Panc1 (cell line): ENCODE measurements at places on chromosomes 12 and 14. TPM values are rescaled to one million over a fixed set of nuclear protein-coding genes. Genes with fewer than 3 reads are reported as not detected.

GRCh38 chr14:25086821-25087396 lies 37.0 kb upstream of the STXBP6 start:
- H3K4me3 ChIP-seq: no peak overlapping the region
- H3K36me3 ChIP-seq: no peaks in the 10 kb centered on the region
- H3K4me1 ChIP-seq: no peaks in the 10 kb centered on the region
- DNase-seq: no peak
- H3K27ac ChIP-seq: no peak overlapping the region
- H3K27me3 ChIP-seq: no peaks in the 10 kb centered on the region

DNA sequence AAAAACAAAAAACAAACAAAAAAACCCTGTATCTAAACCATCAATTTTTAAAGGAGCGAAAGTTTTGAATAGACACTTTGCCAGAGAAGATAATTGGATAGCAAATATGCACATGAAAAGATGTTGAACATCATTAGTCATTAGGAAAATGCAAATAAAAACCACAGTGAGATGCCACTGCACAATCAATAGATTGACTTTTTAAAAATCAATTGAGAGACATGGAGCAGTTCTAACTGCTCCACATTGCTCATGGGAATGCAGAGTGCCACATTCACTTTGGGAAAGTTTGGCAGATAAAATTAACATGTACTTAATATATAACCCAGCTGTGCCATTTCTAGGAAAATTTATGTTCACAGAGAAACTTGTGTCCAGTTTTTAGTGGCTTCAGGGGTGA lies 12.7 kb downstream of the EIF2S1 start:
- peaks cover 50% of the 10 kb centered on the region for H3K36me3 ChIP-seq
- no peak overlapping the region for H3K4me3 ChIP-seq
- DNase-seq: no peak

GRCh38 chr12:1956716-1957115 lies 38.3 kb upstream of the CACNA2D4 start:
- no peak overlapping the region for H3K27ac ChIP-seq
- H3K27me3 ChIP-seq: no peaks in the 10 kb centered on the region
- H3K4me1 ChIP-seq: no peaks in the 10 kb centered on the region
- H3K4me3 ChIP-seq: no peak overlapping the region

The CERS5 gene
- 50.5 TPM for total RNA-seq

GRCh38 chr12:121980191-121980891 lies 41.3 kb upstream of the BCL7A start:
- H3K4me1 ChIP-seq: no peaks in the 10 kb centered on the region
- DNase-seq: no peak
- H3K36me3 ChIP-seq: no peaks in the 10 kb centered on the region
- no peaks in the 10 kb centered on the region for H3K27me3 ChIP-seq
- no peak overlapping the region for H3K4me3 ChIP-seq

GRCh38 chr14:72904218-72904617 lies 10.3 kb upstream of the DPF3 start:
- DNase-seq: no peak
- no peak overlapping the region for H3K27ac ChIP-seq
- no peak overlapping the region for H3K4me3 ChIP-seq
- no peaks in the 10 kb centered on the region for H3K36me3 ChIP-seq
- H3K27me3 ChIP-seq: no peaks in the 10 kb centered on the region

The TIMELESS gene
- 46.2 TPM for total RNA-seq

DNA sequence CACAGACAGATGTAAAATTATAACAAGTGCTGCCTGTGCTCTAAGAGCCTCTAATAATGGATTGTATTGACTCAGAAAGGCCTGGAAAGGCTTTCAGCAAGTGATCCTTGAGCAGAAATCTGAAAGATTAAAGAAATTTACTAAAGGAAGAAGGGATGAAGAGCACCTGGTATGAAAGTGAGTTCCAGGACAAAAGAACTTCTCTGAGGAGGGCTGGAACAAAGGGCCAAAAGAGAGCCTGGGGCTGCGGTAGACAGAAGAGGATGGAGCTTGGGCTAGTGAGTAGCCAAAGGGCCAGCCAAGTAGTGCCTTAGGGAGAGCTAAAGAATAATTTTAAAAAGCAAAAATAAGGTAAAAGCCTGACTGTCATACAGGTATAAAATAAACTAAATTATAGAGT lies 44.0 kb downstream of the BCAT1 start:
- H3K4me3 ChIP-seq: no peak overlapping the region
- no peak overlapping the region for H3K27ac ChIP-seq
- no peaks in the 10 kb centered on the region for H3K4me1 ChIP-seq
- no peaks in the 10 kb centered on the region for H3K27me3 ChIP-seq
- no peaks in the 10 kb centered on the region for H3K36me3 ChIP-seq

The DYRK2 gene
- total RNA-seq: 9.9 TPM

DNA sequence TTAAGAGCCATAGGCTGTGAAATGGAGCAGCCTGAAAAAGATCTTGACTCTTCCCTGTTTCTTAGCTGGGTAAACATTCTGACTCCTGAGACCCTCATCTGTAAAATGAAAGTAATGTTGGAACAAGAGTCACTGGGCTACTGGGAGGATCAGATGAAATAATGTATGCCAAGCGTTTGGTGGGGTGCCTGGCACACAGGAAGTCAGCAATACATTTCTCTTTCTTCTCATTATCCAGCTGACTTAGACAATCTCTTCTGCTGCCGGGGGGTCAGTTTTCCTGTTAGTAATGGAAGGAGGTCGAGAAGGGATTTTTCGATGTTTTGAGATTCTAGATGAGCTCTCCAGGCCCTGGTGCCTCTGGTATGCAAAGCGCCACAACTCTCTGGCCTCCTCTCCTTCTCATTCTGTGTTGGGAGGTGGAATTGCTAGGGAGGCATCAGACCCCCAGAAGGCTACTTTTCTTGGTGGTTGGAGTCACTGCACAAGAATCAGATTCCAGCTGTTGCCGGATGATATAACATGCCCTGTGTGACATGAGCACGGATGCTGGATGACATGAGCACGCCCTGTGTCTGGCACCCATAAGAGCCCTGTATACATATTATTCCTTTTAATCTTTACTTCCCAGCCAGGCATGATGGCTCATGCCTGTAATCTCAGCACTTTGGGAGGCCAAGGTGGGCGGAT lies 4.3 kb downstream of the OASL start:
- H3K27me3 ChIP-seq: no peaks in the 10 kb centered on the region
- H3K4me3 ChIP-seq: no peak overlapping the region
- no peaks in the 10 kb centered on the region for H3K4me1 ChIP-seq
- no peak for DNase-seq
- no peaks in the 10 kb centered on the region for H3K36me3 ChIP-seq

- H3K4me1 ChIP-seq: no peaks in the 10 kb centered on the region
- H3K27ac ChIP-seq: no peak overlapping the region
- no peaks in the 10 kb centered on the region for H3K36me3 ChIP-seq
- no peak for DNase-seq
Observed at GRCh38 chr14:98234208-98234607, 1037.8 kb downstream of the BCL11B start.

DNA sequence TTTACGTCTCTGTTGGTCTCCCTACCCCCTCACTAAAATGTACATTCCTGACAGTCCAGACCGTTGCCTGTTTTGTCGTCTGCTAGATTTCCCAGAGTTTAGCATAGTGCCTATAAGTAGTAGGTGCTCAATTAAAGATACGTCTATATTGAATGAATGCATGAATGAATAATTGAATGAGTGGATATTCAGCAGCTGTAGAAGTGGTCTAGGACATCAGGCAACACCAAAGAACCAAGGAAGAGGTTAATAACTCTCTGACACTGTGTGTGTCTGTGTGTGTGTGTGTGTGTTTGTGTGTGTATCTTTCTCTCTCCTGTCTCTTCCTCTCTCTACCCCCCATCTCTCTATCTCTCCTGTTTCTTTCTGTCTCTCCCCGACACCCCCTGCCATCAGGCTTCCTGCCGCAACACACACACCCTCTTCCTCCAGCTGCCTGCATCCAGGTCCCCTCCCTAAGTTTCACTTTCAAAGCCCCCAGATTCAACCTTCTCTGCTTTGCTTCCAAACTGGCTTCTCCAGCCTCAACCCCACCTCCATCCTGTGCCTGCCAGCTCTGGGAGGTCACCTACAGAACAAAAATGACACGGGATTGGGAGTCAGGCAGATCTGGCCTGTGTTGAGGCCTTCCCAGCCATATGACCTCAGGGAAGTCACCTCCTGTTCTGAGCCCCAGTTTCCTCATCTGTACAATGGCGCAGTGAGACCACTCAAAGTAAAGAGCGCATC lies 119.9 kb upstream of the NCOR2 start:
- H3K4me3 ChIP-seq: no peak overlapping the region
- peaks cover 63% of the 10 kb centered on the region for H3K4me1 ChIP-seq
- no peaks in the 10 kb centered on the region for H3K27me3 ChIP-seq
- no peak for DNase-seq

DNA sequence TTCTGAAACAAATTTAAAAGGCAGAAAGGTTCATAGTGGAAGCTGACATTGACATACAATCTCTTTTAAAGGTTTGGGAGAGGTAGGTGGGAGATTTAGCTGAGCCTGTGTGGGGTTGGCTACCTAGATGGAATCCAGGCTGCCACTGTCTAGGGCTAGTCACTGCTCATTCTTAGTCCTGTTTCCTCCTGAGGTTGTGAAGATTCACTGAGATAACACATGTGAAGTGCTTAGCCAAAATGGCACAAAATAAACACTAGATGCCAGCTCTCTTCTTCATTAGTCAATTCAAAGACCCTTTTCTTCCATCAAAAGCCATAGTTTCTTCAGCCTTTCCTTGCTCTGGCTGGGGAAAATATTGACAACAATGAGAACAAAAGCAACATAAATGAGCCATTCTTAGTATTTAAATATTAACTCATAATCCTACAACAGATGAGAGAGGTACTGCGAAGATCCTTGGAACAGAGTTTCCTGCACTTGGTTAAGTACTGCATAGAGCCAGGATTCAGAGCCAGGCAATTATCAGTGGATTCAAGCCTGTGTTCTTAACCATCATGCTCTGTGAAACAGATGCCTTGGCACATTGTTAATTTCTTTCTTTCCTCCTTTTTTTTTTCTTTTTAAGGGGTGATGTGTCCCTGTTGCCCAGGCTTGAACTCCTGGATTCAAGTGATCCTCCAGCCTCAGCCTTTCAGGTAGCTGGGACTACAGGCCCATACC lies 3.5 kb downstream of the MYF6 start:
- H3K4me3 ChIP-seq: no peak overlapping the region
- no peak overlapping the region for H3K27ac ChIP-seq
- no peaks in the 10 kb centered on the region; the same call in 1 of the 2 replicates for H3K4me1 ChIP-seq

DNA sequence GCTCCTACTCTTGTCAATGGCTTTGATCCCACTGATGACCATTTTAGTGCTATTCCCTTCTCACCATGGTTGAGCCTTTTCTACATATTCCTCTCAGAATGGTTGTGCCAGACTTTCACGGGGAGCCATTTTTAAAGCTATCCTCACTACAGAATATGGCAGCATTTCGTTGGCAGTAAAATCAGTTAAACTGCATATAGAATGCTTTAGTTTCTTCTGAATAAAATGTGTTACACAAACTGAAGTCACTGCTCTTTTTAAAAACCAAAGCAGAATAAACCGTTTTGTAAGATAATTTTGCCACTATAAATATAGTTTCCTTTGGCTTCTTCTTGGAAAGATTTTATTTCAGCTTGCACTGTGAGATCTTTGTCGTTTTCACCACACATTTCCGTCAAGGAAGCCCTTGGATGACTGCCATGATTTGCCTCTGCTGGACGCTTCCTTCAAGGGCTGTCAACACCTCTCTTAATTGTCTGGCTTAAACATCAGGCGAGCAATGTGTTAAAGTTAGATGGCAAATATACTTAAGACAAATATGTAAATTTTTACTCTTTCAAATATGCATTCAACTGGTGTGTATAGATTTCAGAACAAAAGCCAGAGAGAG lies 624.2 kb downstream of the DIO2 start:
- no peak for DNase-seq
- no peaks in the 10 kb centered on the region for H3K27me3 ChIP-seq
- H3K27ac ChIP-seq: no peak overlapping the region

DNA sequence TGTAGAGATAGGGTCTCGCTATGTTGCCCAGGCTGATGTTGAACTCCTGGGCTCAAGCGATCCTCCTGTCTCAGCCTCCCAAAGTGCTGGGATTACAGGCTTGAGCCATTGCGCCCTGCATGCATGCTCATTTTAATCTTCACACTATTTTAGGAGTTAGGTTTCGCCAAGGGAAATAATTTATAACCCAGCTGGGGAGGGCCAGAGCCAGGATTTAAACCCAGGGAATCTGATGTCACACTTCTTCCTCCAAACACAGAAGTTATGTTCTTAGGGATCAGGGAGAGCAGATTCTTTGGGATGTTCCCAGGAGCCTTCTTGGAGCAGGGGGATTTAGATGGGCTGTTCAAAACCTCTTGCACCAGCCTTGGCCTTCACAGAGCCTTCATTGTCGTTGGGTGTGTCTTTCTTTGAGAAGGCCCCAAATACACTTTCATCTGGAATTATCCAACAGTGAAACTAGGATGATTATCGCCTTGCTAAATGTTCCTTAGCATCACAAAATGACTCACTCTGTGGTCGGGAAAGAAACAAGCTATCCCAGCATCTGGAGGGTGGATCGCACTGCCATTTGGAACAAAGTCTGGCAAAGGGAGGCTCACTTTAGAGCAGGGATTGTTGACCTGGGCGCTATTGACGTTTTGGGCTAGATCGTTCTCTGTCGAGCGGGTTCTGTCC lies 8.2 kb upstream of the PPP1CC start:
- no peak overlapping the region for H3K27ac ChIP-seq
- no peak for DNase-seq
- H3K27me3 ChIP-seq: no peaks in the 10 kb centered on the region
- no peaks in the 10 kb centered on the region for H3K4me1 ChIP-seq
- H3K36me3 ChIP-seq: no peaks in the 10 kb centered on the region
